ENCODE measurements at places on chromosomes 3 and 15.

- peak; percentile 29 for DNase-seq
Observed at GRCh38 chr3:71753701-71754609, at the start of gene GPR27. TSS of gene GPR27 (plus strand) at chr3:71753855. CDS start at chr3:71754050, 195 bp downstream.

- peak; percentile 40 for DNase-seq
Observed at GRCh38 chr3:126508564-126508964, 9.0 kb downstream of the UROC1 start.

DNA sequence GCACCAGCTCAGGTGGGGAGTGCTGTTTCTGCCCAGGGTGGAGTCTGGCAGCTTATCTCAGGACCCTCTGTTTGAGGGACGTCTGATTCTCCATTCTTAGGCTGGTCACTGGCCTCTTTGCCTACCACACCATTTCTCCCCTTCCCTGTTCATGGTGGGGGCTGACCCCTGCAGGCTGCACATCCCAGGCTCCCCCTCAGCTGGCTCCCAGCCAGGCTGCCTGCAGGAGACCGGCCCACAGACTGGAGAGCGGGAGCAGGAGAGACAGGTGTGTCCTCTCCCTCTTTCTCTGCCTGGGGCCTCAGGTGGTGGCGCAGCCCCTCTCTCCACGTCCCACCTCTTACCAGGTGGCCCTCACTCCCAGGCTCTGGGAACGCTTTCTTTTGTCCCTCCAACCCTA lies 60.8 kb downstream of the RAB11A start:
- no peak for DNase-seq

- peak; percentile 98 for DNase-seq
Observed at GRCh38 chr3:71998995-71999673, 214.2 kb upstream of the PROK2 start.

- peak; percentile 79 for DNase-seq
Observed at GRCh38 chr3:128282380-128283196, 129.3 kb downstream of the EEFSEC start.

DNA sequence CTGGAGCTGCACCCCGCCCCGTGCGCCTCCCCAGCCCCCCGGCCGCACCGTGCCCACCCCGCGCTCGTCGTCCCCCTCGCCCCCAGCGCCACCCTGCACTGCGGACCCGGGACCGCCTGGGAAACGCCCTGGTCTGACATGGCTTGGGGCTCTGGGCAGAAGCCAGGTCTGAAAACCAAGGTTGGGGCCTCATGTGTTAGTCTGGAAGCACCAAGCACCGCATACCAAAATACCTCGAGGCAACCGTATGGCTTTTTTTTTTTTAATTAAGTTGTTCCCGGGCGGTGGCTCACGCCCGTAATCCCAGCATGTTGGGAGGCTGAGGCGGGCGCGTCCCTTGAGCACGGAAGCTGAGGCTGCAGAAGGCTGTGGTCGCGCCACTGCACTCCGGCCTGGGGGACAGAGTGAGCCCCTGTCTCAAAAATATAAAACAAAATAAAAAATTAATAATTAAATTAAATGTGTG lies 91.5 kb upstream of the CHD2 start:
- DNase-seq: peak; percentile 86

GRCh38 chr3:54312156-54312899 lies 190.0 kb downstream of the CACNA2D3 start:
- no peak for DNase-seq

DNA sequence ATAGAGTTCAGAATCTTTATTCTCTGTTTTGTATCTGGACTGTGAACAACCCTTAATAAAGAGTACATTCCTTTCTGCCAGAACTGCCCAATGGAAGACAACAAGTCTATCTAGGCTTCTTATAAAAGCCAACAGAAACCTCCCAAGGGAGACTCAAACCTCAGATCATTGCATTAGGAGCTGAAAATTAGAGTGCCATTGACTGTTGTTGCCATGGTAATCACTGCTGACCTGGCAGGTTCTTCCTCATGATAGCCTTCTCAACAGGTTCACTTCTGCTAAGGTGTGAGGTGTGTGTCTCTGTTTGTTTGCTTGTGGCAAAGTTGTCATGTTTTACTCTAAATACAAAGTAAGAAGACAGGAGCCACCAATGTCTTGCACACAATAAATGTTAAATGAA lies 79.2 kb downstream of the TMEM108 start:
- no peak for DNase-seq

DNA sequence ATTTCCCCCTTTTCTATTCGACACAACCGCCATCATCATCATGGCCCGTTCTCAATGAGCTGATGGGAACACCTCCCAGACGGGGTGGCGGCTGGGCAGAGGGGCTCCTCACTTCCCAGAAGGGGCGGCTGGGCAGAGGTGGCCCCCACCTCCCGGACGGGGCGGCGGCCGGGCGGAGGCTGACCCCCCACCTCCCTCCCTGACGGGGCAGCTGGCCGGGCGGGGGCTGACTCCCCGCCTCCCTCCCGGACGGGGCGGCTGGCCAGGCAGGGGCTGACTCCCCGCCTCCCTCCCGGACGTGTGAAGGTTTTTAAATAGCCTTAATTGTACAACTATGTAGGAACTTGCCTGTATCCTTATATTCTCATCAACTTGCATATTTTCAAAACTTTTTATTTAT lies 20.9 kb upstream of the SPSB4 start:
- DNase-seq: no peak

Measured in AG10803 (cell line).